ENCODE measurements at places on chromosomes 7 and 10.
A peak's percentile ranks its signal among the peaks of the same experiment; 100 is the strongest.

DNA sequence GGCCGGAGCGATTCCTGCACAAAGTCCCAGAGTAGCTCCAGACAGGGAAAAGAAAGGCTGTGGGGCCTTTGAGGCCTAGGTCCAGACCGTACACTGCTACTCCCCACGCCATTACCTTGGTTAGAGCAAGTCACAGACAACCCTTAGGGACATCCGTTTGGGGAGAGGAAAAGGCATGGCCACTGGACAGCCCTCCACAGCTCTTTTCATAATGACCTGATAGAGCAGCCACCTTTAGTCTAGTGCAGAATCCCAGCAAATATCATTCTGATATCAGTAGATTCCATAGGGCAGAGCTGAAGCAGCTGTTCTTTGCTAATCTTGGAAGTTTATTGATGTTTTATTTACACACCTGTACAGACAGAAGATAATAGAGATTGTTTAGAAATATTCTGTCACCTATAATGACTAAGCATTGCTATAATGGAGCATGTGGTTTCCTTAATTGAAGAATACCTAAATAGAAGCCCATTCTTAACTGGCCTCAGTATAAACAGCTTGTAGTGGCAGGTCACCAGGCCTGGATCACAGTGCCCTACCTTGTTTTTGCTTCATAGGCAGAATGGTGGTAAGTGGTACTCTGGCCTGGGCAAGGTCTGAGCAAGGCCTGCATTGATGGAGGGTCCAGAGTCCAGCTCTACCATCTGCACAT, 27.9 kb downstream of the OGDH start:
- no peak for DNase-seq

GRCh38 chr7:84204655-84205054, 10.1 kb upstream of the SEMA3A start:
- no peak for DNase-seq

DNA sequence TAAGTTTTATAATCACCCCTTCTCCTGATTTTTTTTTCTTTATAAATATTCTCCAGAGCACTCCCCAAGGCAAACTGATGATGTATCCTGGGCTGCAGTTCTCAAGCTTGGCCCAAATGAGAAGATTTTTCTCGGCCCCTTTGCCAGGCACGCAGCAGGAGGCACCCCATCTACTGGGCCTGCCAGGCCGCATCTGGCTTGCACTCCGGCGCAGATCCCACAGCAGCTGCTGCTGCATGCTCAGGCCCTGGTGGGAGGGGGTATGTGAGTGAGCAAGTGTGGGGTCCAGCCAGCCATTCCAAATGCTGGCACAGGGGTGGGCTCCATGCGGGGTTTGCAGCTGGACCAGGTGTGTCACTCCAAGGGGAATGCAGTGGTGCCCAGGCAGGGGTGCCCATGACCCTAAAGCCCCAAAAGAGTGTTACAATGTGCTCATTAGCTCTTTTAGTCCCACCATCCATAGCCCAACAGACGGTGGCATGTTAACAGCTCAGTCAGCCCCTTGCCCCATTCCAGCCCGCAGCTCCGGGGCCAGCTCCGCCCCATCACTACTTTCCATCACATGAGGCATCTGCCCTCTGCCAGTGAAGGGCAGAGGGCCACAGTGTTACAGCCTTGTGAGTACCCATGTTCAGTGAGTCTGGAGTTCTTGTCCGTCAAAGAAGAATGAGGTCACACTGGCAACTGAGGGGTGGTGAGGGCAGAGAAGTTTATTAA, 25.9 kb downstream of the OAT start:
- no peak for DNase-seq

- DNase-seq, result no peak
Observed at GRCh38 chr7:37973915-37974314, 53.5 kb downstream of the EPDR1 start.

DNA sequence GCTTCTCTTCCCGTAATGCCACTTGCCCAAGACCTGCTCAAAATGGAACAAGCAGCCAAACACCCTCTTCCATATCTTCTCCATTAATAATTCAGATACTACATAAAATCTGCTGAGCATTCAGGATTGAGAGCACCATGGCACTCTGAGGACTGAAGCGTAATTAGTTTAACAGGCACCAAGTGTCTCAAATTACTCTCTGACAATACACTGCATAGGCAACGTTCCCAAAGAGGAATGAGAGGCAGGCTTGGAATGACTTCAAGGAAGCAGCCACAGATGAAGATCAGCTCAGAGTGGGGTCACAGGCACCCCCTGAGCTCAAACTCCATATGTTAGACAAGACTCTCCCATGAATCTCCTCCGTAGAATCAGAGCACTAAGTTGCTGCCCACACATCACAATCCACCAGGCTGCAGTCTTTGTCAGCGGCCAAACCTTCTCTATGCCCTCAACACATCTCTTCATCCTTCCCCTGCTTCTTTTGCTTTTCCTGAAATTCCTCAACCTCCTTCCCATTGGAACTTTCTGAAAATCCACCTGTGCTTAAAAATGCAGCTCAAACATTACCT, 4.7 kb upstream of the ABLIM1 start:
- DNase-seq, result no peak

GRCh38 chr10:69483963-69484362, 32.7 kb downstream of the TSPAN15 start:
- DNase-seq, result no peak

DNA sequence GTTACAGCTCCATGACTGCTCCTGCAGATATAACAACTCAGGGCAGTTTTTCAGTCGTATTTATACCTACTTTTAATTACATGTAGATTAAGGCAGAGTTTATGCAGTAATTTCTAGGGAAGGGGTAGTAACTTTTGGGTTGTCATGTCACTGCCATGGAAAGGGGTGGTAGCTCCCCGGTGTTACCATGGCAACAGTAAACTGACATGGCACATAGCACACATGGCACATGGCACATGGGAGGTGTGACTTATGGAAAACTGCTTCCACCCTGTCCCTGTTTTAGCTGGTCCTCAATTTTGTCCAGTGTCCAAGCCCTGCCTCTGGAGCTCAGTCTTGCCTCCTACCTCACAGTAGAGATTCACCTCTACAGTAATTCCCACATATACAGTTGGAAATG, 3.9 kb upstream of the TOMM7 start:
- no peak for DNase-seq

DNA sequence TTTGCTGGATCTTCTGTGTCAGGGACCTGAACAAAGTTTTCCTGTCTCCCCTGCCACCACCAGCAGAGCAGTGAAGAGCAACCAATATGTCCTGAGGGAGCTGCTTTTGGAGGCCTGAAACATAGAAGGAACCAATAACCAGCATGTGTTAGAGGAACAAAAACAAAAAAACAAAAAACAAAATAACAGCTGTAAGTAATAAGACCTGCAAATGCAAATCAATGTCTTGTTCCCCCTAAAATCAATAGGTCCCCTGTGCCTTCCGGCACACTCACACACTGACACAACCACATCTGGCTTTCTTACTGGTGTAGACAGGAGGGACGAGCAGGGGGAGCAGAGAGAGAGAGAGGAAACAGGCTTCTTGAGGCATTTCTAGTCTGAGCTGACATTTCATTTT, 94.1 kb downstream of the NRG3 start:
- no peak for DNase-seq

DNA sequence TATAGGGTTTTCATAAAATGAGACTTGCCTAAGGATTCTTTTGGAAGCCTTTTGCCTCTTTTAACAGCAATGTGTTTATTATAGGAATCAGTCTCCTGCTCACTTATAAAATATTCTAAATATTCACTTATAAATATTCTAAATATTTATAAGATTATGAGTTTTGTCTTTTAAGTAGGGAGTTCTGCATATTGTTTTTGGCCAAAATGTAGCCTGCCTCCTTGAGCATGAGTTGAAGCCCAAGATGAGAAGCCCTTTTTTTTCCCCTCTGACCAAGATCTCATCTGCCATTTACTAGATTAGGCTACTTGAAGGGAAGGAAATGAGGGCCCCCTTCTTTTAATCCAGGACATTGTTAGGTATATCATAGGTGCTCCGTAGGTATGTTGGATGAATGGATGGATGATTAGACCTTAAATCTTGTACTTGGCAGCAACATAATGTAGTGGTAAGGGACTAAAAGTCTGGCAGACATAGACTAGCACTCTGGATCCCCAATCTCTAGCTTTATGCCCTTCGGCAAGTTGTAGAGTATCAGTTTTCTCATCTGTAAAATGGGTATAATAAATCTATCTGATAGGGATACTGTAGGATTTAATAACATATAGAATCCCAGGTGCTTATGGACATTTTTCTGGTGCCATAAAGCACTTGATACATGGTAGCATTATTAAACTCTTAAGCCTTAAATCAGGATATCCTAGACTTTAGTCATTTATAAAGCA, 59.1 kb downstream of the ARID5B start:
- no peak for DNase-seq

GRCh38 chr7:131900785-131901287, 344.4 kb upstream of the PODXL start:
- no peak for DNase-seq

DNA sequence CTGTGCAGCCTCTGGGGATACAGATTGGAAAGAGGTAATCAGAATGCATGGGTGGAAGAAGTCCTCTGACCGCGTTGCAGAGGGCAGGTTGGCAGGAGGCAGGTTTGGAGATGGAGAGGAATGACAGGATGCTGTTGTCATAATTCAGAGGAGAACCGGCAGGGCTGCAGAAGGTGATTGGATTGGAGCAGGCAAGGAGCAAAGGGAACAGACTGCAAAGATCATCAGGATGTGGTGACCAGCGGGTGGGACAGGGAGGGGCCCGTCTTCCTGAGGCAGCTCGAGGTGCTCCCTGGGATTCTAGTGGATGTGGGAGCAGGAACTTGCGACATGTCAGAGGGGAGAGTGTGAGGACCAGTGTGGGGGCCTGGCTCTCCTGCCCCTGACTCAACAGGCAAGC, 78.5 kb upstream of the PPIF start:
- DNase-seq, result no peak

GRCh38 chr7:144388950-144389349, 14.5 kb downstream of the NOBOX start:
- no peak for DNase-seq

DNA sequence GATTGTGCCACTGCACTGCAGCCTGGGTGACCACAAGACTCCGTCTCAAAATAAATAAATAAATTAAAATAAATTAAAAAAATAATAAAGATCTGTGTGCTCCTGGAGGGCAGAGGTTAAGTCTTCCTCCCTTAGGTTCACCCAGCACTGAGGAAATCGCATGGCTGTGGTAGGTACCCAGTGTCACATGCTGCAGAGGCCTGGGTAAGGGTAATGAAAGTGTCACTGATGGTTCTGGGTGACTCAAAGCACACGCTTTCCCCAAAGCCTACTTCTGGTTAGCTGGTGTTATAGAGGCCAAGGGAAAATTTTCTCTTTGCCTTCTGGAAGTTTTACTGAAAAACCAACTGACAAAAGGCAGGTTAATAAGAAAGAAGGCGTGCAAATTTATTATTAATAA, 88.8 kb upstream of the ITGB1 start:
- DNase-seq, result peak; percentile 9

DNA sequence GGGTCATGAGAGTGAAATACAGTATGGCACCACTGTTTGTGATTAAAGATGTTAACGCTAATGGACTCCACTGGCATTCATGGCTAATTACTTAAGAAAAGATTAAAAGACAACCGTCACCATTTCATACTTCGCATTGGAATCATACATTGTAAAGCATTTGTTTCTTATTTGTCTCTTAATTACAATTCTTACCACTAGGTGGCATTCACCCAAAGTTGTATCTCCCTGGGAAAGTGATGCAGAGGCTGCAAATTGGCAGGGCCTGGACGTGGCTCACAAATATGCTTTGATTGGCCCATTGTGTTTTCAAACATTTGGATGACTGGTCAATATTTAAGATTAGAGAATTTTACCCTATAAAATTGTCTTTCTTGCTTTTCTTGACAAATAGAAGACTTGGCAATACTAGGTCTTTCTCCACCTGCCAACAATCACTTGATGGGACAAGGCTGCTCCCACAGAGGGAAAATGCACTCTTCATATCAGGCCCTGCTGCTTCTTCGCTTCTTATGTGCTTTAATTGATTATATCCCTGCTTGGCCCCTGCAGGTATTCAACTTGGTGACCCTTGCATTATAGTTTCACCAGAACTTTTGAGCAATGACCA, 72.1 kb upstream of the STARD3NL start:
- peak; percentile 53 for DNase-seq

DNA sequence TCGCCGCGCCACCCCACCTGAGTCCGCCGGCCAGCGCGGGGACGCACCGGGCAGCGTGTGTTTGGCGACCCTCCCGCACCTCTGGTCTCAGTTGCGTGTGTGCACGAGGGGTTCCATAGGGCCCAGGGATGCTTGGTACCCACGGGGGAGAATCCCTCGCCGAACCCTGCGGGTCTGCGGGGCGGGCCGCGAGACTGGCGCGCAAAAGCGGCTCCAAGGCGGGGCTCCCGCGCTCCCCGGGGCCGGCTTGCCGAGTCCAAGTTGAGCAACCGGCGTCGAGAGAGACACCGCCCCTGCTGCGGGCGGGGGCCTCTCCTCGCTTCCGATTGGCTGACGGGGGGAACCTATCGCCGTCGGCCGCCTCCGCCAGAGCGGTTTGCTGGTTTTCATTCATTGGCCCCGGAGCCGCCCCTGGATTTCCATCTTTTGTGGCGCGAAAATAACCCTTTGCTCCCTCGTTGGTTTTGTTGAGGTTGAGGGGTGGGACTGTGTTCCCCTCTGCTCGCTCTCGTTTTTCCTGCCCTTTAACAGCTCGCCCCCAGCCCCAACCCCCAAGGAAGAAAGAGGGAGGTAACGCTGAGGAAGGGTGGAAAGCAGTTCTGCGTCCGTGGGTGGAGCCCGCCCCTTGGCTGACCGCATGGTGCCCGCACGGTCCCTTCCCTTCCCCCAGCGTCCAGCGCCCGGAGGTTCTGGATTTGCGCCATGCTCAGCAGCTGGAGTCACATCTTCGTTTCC, 4.0 kb upstream of the IGF2BP3 start:
- DNase-seq, result peak; percentile 94

DNA sequence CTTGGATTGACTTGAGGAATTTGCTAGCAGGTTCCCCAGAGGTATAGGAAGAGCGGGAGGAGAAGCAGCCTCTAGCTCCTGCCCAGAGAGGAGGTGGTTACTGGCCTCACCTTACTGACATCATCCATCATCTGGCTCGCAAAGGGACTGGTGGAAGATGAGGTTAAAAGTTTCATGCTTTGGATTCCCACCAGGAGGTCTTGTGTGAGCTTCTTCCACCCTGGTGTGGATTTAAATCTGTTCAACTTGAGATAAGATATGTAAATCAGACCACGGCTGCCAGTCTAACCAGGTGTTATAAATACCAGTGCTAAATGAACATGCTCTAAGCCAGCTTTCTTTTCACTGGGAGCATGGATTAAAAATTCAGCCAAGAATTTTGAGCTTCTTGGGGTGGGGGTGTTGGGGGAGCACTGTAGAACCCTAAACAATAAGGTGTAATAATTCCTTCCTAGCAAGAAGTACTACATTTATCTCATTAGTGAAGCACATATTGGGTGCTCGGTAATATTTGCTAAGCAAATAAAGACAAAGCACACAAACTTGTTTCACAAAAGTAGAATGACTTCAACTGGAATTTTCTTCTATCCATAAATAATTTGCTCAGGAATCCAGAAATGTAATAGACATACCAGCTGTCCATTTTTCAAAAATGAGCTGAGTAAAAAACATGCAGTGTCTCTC, 7.8 kb downstream of the PROSER2 start:
- DNase-seq, result no peak

- no peak for DNase-seq
Observed at GRCh38 chr10:86857128-86857721, 100.2 kb downstream of the MMRN2 start.

Measured in activated CD4-positive, alpha-beta T cell treated with anti-CD3 and anti-CD28 coated beads, Interleukin-2, Interleukin-4, amounts not matched to agents 100 ng/mL and 50 ng/mL, durations not matched to agents 16 hours and 8 hours (primary cell).